ENCODE measurements at places on chromosomes 5 and 9.

- no peak for DNase-seq
Measured at GRCh38 chr5:149961957-149962409, 1.4 kb downstream of the SLC26A2 start.

DNA sequence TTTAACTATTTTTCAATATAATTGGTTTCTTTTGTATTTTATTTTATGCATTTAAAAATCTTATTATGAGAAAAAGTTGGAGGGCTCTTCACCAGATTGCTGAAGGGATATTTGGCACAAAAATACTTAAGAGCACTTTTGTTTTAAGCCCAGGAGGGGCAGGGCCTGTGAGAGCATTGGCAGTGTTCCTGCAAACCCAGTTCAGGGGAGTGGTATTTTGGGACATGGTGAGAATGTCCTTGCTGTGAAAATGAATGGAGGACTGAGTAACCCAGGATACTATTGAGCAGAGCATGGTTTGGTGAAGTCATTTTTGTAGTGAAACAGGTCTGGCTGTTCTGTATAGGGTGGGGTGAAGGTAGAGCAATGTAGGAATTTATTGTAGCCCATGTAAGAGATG, 121.4 kb downstream of the KCTD16 start:
- no peak for DNase-seq

DNA sequence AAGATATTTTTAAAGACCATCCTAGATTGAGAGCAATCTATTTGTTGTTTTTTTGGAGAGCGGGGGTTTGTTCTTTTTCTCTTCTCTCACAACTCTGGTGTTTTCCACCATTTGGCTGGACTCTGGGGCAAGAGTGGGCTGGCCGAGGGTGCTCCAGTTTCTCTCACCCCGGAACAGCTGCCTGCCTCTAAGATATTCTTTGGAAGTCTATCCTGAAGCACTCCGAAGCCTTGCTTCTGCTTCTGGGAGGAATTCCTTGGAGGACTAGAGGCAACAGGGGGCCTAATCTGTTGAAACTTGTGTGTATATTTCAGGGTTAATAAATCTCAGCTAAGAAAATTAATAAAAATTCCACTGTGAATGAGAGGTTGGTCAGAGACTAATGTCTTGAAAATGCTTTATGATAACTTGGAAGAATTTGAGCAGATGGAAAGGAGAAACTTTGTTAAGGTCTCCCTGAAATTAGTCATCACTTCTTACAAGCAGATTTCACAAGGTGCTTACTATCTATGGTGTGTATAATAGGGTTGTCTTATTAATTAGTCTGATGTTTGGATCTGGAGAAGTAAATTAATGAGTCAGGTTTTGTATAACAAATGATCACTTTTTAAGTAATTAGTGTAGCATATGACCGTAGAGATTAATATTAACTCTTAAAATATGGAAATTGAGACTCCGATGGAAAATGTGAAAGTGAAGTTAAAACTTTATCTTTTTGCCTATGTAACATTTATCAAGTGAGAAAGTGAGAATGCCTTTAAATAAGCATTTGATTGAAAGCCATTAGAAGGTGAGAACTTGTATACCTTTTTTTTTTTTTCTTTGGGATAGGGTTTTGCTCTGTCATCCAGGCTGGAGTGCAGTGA, 4.0 kb downstream of the MAN2A1 start:
- DNase-seq, result no peak

- no peak for DNase-seq
Measured at GRCh38 chr5:32228816-32229215, 54.7 kb upstream of the GOLPH3 start.

- peak; percentile 49 for DNase-seq
Measured at GRCh38 chr9:98775831-98776441, 20.4 kb downstream of the ANKS6 start.
